Cortex of kidney (tissue), 1 donor: ENCODE measurements at places on chromosomes 7 and 10.

- DNase-seq = no peak
Measured at GRCh38 chr7:144407266-144407931, 3.9 kb upstream of the NOBOX start.

DNA sequence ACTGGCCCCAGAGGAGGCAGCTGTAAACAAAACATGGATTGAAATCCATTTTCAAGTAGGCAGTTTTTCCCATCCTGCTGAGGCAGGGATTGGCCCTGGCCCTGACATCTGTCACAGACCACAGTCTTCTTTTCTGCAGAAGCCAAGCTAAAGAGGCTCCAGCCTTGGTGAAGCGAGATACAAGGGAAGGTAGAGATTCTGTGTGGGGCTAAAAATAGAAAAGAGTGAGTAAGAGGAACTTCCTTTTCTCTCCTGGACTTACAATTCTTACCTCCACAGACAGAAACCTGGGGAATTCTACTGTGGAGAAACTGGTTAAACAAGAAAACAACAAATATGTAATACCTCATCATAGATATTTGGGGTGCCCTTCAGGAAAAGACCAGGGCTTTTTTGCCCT is 624.8 kb upstream of the FZD8 start:
- no peak for DNase-seq

- DNase-seq = no peak
Measured at GRCh38 chr10:34575882-34576281, 239.2 kb downstream of the PARD3 start.

DNA sequence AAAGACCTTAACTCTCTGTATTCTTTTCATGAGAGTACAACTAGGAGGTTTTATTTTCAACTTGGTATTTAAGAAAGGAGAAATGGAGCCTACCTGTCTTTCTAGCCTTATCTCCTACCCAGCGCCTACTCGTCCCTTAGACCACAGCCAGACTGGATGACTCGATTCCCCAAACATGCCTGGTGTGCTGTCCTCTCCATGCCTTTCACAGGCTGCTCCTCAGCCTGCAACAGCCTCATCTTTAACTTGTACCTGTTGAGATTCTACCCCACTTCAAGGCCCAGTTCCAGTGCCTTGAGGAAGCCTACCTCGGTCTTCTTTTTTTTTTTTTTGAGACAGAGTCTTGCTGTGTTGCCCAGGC is 29.4 kb downstream of the CPA1 start:
- no peak for DNase-seq

DNA sequence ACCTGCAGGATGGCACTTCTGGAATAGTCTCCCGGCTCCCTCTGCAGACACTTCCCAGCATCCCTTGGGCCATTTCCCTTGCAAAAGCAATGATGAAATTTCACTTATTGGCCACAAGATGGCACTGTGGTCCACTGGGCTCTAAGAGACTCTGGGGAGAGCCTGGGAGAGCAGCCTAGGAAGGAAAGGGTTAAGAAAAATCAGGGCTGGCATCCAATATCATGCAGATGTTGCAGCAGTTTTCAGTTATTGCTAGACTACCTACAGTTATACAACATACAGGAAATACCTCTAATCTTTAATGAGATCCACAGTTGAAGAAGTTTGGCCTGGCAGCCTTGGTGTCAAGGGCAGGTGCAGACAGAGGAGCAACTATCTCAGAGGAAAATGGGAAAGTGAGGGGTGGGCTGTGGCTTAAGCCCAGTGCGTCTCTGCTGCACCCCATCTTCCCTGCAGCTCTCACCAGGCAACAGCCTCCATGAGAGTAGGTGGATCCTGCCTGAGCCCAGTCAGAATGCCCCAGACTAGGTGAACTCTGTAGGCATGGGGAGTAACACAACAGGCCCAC is 100.2 kb upstream of the PRSS58 start:
- DNase-seq = no peak

GRCh38 chr7:39592586-39592985 is 26.4 kb downstream of the YAE1 start:
- no peak for DNase-seq

- no peak for DNase-seq
Measured at GRCh38 chr10:48306870-48307710, 613 bp downstream of the MAPK8 start.

GRCh38 chr10:48215486-48216203 is 58.9 kb downstream of the FRMPD2 start:
- DNase-seq = no peak

DNA sequence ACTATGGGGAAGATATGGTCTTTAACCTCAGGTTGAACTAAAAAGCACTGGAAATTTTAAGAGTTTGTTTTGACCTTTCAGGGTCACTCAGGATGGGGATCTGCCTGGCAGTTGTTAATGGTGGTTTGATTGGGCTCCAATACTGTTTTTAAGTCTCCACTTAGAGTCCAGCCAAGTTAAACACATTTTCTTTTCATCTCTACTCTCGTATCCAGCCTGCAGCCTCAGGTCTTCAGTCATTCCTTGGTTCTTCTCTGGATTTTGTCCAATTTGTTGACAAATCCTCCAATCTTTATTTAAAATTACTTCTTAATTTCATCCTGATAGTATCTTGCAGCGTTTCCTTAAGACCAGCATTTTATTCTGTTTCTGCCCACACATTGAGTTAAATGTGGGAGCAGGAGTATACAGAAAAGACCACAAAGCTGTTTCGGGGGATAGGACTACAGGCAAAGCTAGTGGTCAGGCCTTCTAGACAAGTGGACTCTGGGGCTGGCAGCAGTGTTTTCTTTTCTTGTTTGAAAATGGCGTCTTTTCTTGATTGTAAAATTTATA is 133.2 kb upstream of the INHBA start:
- DNase-seq = no peak

DNA sequence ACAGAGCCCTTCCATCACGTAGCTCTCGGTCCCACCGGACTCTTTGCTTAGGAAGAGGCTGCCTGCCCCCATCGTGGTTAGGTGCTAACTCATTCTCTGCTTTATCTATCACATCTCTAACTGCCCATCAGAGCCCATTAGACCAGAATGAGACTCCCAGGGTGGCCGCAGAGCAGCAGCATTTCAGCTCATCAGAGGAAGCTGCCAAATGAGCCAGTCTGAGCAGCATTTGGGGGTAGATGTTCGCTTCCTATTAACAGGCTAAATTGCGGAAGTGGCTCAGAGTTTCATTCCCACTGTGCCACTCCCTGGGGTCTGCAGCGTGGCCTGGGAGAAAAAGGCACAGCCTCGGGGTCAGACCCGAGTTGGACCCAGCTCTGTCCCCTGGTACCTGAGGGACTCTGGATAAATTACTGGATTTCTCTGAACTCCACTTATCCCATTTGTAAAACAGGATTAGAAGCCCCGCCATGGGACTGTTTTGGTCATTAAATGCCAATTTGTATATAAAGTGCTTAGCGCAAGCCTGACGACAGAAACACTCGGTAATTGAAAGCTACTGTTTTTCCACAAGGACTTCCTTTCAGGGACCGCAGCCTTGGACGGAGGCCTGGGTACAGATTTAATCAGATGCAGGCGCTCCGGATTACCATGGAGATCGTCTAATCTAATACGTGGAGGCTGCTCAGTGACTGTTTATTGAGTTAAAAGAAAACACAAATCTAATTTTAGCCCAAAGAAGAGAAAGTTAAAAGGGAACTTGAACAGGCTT is 73.8 kb upstream of the PRLHR start:
- no peak for DNase-seq

- DNase-seq = no peak
Measured at GRCh38 chr10:36704124-36704523, 421.3 kb upstream of the ANKRD30A start.

- DNase-seq = no peak
Measured at GRCh38 chr10:97763947-97764346, 7.9 kb downstream of the SFRP5 start.

DNA sequence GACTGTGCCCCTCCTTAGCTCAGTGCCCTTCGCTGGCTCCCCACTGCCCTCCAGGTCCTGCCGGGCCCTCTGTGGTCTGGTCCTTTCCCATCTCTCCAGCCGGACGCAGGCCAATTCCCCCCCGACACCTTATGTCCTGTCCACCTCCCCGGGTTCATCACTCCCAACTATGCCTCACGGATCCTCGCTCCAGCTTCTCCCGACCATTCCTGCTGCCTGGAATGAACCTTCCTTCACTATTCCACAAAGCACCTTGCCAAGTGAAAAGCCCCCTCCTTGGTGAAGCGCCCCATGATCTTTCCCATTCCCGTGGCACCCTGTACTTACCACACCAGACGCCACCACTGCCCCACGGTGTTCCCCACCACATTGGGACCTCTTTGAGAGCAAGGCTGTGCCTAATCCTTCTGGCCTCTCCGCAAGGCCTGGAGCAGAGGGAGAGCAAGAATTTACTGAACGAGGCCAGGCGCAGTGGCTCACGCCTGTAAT is 47.2 kb downstream of the TMEM270 start:
- no peak for DNase-seq

DNA sequence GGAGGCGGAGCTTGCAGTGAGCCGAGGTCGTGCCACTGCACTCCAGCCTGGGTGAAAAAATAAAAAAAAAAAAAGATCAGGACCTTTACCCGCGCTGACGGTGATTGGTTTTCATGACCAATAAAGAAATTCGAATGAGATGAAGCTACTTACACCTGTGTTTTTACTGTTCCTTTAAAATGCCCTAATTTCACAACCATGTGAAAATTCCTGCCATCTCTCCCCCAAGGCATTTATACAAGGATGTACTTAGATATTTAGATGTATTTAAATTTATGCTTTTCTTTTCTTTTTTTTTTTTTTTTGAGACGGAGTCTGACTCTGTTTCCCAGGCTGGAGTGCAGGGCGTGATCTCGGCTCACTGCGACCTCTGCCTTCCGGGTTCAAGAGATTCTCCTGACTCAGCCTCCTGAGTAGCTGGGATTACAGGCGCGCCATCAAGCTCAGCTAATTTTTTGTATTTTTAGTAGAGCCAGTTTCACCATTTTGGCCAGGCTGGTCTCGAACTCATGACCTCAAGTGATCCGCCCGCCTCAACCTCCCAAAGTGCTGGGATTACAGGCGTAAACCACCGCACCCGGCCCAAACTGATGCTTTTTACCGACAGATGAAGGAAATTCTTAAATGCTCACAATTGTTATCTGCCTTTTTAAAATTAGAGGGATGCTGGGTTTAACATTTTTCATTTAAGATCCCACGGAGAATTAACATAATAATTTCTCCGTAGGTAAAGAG is 3.1 kb upstream of the PHYH start:
- DNase-seq = no peak
